B cell (primary cell): ENCODE measurements at places on chromosomes 3 and 15.
A peak's percentile ranks its signal among the peaks of the same experiment; 100 is the strongest.

GRCh38 chr3:117728226-117728625 lies 1018.6 kb downstream of the TUSC7 start:
- no peaks in the 10 kb centered on the region for H3K27me3 ChIP-seq
- H3K4me1 ChIP-seq, result peaks cover 2% of the 10 kb centered on the region
- DNase-seq, result no peak

DNA sequence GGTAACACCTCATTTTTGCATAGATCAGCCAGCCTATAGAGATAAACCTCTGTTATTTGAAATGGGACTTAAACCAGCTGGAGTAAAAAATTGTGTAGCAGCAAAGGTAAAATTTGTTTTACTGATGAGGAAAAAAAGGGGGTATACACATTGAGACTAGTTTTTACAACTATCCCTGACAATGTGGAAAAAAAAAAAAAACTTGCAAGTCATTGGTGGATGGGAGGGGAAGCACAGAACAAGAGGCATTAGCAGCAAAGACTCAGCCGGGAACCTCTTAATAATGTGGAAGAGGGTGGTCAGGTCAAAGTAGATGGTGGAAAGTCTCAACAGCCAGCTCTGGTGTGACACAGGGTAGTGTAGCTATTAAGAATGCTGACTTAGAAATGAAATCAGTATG lies 14.5 kb downstream of the FBXO22 start:
- H3K27ac ChIP-seq, result no peak overlapping the region
- no peak for DNase-seq

GRCh38 chr15:98914626-98915025 lies 93.0 kb downstream of the PGPEP1L start:
- no peak overlapping the region for H3K27ac ChIP-seq
- no peak for DNase-seq
- no peaks in the 10 kb centered on the region for H3K36me3 ChIP-seq
- H3K4me3 ChIP-seq, result no peak overlapping the region
- no peaks in the 10 kb centered on the region for H3K27me3 ChIP-seq
- peaks cover 8% of the 10 kb centered on the region for H3K4me1 ChIP-seq

DNA sequence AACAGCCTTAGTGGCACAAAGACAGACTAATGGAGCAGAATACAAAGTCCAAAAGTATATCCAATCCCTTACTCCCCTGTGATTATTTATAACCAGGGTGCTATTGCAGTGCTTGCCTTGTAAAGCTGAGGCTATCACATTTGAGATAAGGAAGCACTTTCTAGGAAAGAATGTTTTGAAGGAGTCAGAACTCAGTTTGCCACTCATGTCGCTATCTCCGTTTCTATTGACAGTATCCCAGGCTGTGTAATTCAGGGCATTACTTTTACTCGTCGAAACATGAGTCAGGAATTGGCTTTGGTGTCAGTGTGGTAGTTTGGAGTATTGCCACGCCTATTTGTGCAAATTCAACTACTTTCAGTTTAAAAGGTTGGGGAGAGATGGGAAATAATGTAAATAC lies 78.4 kb downstream of the FBXL2 start:
- DNase-seq, result no peak
- H3K4me1 ChIP-seq, result no peaks in the 10 kb centered on the region
- no peaks in the 10 kb centered on the region for H3K36me3 ChIP-seq
- H3K27me3 ChIP-seq, result no peaks in the 10 kb centered on the region
- H3K27ac ChIP-seq, result no peak overlapping the region

DNA sequence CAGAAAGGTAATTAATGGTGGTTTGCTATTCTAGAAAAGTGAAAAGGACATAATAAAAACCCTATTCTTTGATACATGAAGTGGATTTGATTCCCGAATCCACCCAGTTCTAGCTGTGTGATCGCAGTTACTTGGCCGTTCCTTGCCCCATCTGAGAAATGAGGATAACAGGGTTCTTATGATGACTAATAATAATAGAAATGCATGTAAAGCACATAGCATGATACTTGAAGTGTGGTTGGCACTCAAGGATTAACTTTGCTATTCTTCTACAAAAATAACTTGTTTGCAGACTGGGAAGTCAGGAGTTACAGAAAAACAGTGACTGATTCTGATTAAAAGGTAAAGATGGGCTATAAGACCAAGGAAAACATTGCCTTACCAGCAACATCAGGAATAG lies 26.8 kb downstream of the PARL start:
- no peak overlapping the region for H3K27ac ChIP-seq
- H3K36me3 ChIP-seq, result peaks cover 38% of the 10 kb centered on the region
- no peaks in the 10 kb centered on the region for H3K4me1 ChIP-seq
- H3K27me3 ChIP-seq, result no peaks in the 10 kb centered on the region
- no peak for DNase-seq
- no peak overlapping the region for H3K4me3 ChIP-seq

DNA sequence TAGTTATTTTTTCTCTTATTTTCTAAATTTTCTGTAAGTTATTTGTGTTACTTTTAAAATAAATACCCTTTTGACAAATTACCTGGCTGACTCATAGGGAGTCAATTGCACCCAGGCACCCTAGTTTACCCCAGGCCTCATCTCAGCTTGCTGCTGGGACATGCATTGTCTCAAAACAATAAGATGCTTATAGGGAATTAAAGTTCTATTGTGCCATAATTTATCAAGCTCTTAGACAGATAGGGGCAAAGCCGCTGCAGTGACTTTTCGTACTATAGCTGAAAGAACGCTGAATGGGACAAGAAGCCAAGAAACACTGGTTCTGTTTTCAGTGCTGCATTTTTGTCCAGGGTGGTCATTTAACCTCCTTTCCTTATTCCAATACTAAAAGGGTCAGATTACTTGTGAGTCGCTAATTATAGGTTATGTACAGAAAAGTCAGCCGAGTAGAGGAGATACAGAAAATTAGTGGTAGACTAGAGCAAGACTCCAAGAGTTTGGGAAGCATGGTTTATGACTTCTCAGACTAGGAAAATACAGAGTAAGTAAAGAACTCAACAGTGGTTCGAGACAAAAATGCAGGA lies 50.3 kb downstream of the EXD1 start:
- H3K36me3 ChIP-seq, result no peaks in the 10 kb centered on the region
- no peak for DNase-seq
- H3K4me1 ChIP-seq, result no peaks in the 10 kb centered on the region
- no peak overlapping the region for H3K4me3 ChIP-seq
- H3K27ac ChIP-seq, result no peak overlapping the region

- H3K27me3 ChIP-seq, result no peaks in the 10 kb centered on the region
- H3K4me3 ChIP-seq, result no peak overlapping the region
- H3K27ac ChIP-seq, result no peak overlapping the region
- DNase-seq, result no peak
- no peaks in the 10 kb centered on the region for H3K4me1 ChIP-seq
Measured at GRCh38 chr3:96491868-96492267, 322.5 kb upstream of the EPHA6 start.

GRCh38 chr3:186612721-186613636 lies at the start of gene AHSG:
Gene AHSG (plus strand): TSS chr3:186613060. CDS start chr3:186613142, 82 bp downstream.
- no peaks in the 10 kb centered on the region for H3K36me3 ChIP-seq
- H3K27ac ChIP-seq, result no peak within 1 kb of the TSS
- H3K27me3 ChIP-seq, result peaks cover 14% of the 10 kb centered on the region
- H3K4me1 ChIP-seq, result peaks cover 19% of the 10 kb centered on the region
- no peak for DNase-seq
- no peak within 1 kb of the TSS for H3K4me3 ChIP-seq

GRCh38 chr3:16305111-16305541 lies 40.1 kb downstream of the OXNAD1 start:
- H3K4me3 ChIP-seq, result no peak overlapping the region
- peaks cover 3% of the 10 kb centered on the region for H3K36me3 ChIP-seq
- H3K27ac ChIP-seq, result peak overlapping the region; percentile 11
- peaks cover 20% of the 10 kb centered on the region for H3K4me1 ChIP-seq
- DNase-seq, result no peak

- H3K27ac ChIP-seq, result no peak overlapping the region
- no peaks in the 10 kb centered on the region for H3K36me3 ChIP-seq
Measured at GRCh38 chr3:64178419-64178818, 46.8 kb downstream of the PRICKLE2 start.

- DNase-seq, result peak; percentile 85
- no peaks in the 10 kb centered on the region for H3K36me3 ChIP-seq
- no peaks in the 10 kb centered on the region for H3K27me3 ChIP-seq
- H3K4me3 ChIP-seq, result no peak overlapping the region
- no peaks in the 10 kb centered on the region for H3K4me1 ChIP-seq
Measured at GRCh38 chr15:20356444-20356910, 185.1 kb downstream of the GOLGA6L6 start.

GRCh38 chr3:169501777-169502320 lies 161.7 kb downstream of the MECOM start:
- no peaks in the 10 kb centered on the region for H3K36me3 ChIP-seq
- no peak overlapping the region for H3K27ac ChIP-seq
- H3K4me3 ChIP-seq, result no peak overlapping the region
- H3K4me1 ChIP-seq, result no peaks in the 10 kb centered on the region

DNA sequence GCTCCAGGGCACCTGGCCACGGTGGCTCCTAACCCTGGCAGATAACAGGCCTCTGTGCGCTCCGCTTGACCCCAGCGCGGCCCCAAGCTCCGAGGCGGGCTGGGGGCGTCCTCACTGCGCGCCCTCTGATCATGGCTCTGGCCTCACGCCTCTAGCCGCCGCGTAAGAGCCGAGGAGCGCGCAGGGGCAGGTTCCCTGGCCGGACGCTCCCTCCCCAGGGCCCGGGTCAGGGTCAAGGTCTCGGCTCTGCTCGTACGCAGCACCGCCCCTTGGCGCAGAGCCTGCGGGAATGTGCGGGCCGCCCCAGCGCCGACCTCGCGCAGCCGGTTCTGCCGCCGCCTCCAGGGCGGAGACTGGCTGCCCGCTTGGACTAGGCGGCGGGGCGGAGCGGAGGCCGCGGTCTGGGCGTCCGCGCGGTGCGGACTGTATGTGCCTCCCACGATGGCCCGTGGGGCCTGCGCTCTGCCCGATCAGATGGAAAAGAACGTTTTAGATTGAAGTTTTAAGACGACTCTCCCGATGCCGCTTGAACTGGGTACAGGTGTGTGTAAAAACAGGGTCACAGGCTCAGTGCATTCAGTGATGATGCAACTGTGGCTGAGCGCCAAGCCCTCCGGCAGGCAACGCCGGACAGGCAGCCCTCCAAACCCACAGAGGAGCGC lies 40.8 kb downstream of the CHST14 start:
- H3K27ac ChIP-seq, result peak overlapping the region; percentile 50
- peaks cover 14% of the 10 kb centered on the region for H3K27me3 ChIP-seq
- no peaks in the 10 kb centered on the region for H3K36me3 ChIP-seq
- no peak for DNase-seq
- peak overlapping the region; percentile 55 for H3K4me3 ChIP-seq
- H3K4me1 ChIP-seq, result peaks cover 21% of the 10 kb centered on the region

- H3K4me3 ChIP-seq, result no peak overlapping the region
- DNase-seq, result peak; percentile 49
- H3K4me1 ChIP-seq, result peaks cover 32% of the 10 kb centered on the region
- no peaks in the 10 kb centered on the region for H3K27me3 ChIP-seq
- peaks cover 3% of the 10 kb centered on the region for H3K36me3 ChIP-seq
- H3K27ac ChIP-seq, result peak overlapping the region; percentile 22
Measured at GRCh38 chr3:16300881-16301359, 35.9 kb downstream of the OXNAD1 start.

DNA sequence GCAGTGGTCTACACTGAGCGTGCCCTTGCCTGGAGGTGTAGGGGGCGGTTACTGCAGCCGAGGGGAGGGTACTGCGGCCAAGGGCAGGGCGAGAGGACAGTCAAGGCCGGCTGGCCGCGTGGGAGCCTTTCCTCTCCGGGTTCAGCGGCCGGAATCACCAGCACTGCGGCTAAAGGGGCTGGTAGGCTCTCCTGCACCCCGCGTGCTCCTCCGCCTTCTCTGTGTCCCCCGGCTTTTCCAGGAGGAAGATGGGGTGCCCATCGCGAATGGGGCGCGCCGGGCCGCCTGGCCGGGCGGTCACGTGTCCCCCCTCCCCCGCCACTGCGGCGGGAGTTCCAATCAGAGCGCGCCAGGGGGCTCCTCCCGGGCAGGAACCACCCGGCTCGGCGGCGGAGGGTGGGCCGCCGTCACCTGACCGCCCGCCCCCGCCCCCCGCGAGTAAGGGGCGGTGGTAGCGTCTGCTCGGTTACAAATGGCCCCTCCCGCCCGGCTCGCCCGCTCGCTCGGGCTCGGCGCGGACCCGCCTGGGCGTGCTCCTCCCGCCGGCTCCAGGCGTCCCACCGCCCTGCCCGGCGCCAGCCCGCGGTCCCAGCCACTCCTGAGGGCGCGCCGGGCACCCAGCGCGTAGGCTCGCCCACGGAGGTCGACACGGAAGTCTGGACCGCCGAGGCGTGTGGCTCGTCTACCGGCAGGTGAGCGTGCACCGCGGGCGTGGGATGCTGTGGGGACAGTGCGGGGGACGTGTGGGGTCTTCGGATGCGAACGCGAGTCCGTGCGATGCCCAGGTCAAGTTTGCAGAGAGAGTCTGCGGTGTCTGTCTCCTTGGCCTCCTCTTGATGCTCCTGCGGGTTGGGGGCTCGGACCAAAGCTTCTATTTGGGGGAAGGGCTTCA lies 242.6 kb upstream of the TOPAZ1 start:
- DNase-seq, result peak; percentile 63
- H3K36me3 ChIP-seq, result no peaks in the 10 kb centered on the region
- peak overlapping the region; percentile 74 for H3K4me3 ChIP-seq
- H3K27ac ChIP-seq, result no peak overlapping the region

- H3K36me3 ChIP-seq, result no peaks in the 10 kb centered on the region
- no peak for DNase-seq
- H3K4me1 ChIP-seq, result no peaks in the 10 kb centered on the region
- H3K27ac ChIP-seq, result no peak overlapping the region
- no peaks in the 10 kb centered on the region for H3K27me3 ChIP-seq
Measured at GRCh38 chr15:55457401-55458022, 49.2 kb downstream of the PIERCE2 start.

GRCh38 chr3:155572085-155572484 lies 172.8 kb downstream of the PLCH1 start:
- H3K4me1 ChIP-seq, result no peaks in the 10 kb centered on the region
- DNase-seq, result no peak
- no peaks in the 10 kb centered on the region for H3K27me3 ChIP-seq
- H3K27ac ChIP-seq, result no peak overlapping the region

DNA sequence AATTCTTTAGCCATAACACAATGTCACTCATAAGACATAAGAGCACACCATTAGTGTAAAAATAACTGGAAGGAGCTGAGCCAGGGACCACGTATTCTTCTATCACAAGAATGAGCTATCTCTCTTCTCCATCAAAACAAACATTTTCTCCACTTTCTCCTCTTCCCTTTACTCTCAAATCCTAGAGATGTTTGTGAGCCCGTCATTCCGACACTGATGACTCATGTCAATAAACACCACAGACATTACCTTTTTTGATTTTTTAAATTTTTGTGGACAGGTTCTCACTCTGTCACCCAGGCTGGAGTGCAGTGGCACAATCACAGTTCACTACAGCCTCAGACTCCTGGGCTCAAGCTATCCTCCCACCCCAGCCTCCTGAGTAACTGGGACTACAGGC lies 86.6 kb downstream of the MEX3B start:
- H3K27me3 ChIP-seq, result no peaks in the 10 kb centered on the region
- H3K36me3 ChIP-seq, result no peaks in the 10 kb centered on the region
- H3K27ac ChIP-seq, result no peak overlapping the region
- no peaks in the 10 kb centered on the region for H3K4me1 ChIP-seq

- H3K4me3 ChIP-seq, result no peak overlapping the region
- no peaks in the 10 kb centered on the region for H3K27me3 ChIP-seq
- peaks cover 19% of the 10 kb centered on the region for H3K4me1 ChIP-seq
- no peak overlapping the region for H3K27ac ChIP-seq
- no peaks in the 10 kb centered on the region for H3K36me3 ChIP-seq
- no peak for DNase-seq
Measured at GRCh38 chr3:56885453-56885852, 83.7 kb upstream of the ARHGEF3 start.

- no peaks in the 10 kb centered on the region for H3K4me1 ChIP-seq
- no peak overlapping the region for H3K27ac ChIP-seq
- no peak for DNase-seq
- H3K4me3 ChIP-seq, result no peak overlapping the region
Measured at GRCh38 chr3:123272547-123272946, 70.8 kb downstream of the SEC22A start.

- no peaks in the 10 kb centered on the region for H3K36me3 ChIP-seq
- no peaks in the 10 kb centered on the region for H3K27me3 ChIP-seq
- no peak overlapping the region for H3K27ac ChIP-seq
- no peak for DNase-seq
Measured at GRCh38 chr15:87816811-87817210, 439.7 kb downstream of the NTRK3 start.
